ENCODE measurements at places on chromosomes 3 and 15.
A peak's percentile ranks its signal among the peaks of the same experiment; 100 is the strongest.

- no peak for DNase-seq
These were observed 5.7 kb upstream of the PXYLP1 start for GRCh38 chr3:141225939-141226338.

DNA sequence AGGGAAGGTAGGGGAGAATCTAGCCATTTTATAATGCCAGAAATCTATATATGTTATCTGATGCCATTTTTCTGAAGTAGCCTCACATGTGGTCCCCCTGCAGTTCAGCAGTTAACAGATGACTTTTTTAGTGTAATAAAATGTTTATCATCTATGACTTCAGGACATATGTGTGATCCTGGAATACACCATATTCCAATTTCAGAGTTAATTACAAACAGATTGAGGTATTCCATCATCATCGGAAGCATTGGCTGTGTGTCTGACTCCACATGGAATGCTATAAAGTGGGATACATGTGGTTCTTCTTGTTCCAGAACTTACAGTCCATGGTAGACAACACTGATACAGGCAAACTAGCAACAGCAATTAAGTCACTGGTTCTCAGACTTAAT is 45.9 kb upstream of the LIMD1 start:
- no peak for DNase-seq

GRCh38 chr15:35206060-35206675 is 121.1 kb upstream of the NANOGP8 start:
- DNase-seq: peak; percentile 11

DNA sequence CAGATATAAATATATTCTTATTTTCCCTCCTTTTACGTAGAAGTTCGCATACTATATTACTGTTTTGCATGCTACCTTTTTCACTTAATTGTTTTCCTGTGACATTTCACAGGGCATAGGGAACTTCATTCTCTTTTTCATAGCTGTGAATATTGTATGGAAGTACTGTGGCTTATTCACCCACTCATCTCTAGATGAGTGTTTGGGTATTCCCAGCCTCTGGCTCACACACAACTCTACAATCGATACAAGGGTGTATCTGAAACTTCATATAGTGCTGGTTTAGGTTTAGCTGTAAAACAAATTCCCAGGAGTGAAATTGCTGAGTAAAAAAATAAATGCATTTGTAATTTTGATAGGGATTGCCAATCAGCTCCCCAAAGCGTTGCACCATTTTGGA is 55.3 kb upstream of the MAGI1 start:
- no peak for DNase-seq

DNA sequence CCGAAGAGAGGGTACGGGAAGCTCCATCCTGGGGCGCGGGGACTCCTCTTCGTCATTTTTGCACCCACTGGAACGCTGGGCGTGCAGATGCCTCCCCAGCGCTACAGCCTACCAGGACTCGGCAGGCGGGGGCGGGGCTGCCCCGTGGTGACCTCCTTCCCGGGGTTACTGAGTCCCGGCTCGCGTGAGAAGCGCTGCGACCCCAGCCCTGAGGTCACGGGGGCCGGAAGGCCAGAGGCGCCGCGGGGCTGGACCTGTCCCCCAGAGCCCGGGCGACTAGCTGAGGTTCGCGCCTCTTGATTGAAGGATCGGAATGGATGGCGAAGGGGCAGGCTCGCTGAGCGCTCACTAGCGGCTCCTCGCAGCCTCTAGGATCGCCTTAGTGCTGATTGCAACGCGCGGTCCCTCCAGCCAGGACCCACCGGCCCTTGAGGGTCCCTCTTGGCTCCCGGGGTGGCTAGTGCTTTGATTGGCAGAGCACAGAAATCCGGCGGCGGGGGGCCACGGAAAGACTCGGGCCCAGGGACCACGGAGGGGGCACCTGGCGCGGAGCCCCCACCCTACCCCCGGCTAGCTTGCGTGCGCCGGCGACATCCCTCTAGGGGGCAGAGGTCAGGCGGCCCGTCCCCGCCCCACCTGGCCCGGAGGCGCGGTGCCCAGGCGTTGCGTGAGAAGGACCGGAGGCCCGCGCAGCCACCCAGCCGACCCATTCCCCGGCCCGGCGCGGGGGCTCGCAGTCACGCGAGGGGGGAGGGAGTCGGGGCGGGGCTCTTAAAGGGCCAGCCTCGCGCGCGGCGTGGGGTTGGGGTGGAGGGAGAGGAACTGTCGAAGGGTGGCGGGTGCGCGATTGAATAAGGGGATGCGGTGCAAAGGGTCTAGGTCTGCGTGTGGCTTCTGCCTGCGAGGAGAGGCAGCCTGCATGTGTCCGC is 781 bp upstream of the CYP1A1 start:
- DNase-seq: no peak

DNA sequence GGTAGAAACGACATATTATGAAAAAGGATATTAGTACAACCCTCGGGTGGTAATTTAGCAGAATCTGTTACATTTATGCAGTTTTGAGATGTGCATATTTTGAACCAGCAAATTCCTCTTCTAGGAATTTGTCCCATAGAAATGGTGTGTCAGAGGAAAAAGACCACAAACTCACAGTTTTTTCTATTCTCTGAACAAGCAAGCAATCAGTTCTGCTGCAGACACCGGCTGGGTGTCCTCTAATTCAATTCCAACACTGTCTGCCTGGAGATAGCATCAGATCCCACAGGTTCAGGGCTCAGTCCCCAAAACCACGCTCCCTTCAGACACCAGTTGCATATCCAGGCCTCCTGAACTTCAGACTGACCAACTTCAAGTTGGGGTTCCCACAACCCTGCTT is 36.4 kb downstream of the APH1B start:
- no peak for DNase-seq
